ENCODE measurements at places on chromosomes 2 and 18.

- DNase-seq = no peak
Measured at GRCh38 chr18:1805521-1805920, 765.8 kb downstream of the METTL4 start.

DNA sequence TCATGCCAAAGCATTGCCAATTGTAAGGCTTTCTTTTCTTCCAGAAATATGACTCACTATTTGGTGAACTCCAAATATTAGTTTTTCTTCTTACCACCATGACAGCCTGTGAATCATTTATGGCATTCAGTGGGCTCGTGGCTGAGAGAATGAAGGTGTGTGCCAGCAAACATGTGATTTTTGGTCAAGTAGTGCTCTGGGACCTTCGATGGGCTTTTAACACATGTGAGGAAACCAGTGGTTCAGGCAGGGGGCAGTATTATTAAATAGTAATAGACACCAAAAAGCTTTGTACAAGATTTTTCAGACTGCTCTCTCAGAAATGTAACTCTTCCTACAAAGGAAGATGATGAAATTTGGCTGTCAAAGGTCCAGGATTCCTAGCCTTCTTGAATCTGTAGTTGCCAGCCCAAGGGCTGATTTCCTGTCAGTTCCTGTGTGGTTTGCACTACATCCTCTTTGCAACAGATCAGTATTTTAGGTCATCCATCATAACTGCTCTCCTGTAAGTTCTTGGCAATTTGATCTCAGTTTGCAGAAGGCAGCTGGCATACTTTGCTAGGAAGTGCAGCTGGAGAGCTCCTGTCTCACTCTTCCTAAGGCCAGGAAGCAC lies 64.3 kb downstream of the BABAM2 start:
- DNase-seq = no peak

- no peak for DNase-seq
Measured at GRCh38 chr2:44542520-44542919, 180.8 kb downstream of the CAMKMT start.

GRCh38 chr2:106825161-106825560 lies 60.8 kb downstream of the ST6GAL2 start:
- no peak for DNase-seq

DNA sequence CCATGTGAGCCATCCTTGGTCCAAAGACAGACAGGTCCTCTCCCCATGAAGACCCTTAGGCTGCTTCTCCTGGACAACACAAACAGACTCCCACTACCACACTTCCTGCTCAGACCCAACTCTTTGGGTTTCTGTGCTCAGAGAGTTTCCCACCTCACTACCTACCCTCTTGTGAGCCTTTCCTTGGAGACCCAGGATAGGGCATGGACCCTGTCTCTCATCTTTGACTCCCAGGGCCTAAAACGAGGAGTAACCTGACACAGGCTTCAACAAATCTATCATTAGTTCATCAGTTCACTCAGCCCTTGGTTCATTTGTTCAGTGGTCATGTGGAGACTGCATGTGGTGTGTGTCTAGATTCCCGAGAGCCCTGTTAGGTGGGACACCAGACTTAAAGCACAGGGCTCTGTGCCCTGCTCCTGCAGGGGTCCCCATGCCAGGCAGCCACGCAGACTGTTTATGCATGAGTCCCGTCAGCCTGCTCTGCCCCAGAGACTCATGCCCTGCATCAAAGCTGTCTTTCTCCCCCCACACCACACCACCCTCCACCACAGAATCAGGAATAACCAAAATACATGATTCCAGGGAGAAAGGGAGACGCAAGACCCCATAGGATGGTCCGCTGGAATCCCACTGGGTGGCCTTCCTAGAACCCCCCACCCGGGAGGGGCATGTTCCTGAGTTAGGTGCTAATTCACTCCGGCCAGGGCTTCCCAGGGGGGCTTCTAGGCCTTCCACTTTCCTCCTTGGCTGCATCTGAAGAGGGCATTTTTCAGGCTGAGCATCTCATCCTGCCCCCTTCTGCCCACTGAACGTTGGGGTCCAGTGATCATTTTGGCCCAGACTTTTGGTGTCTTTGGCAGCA lies 100.2 kb upstream of the TEX51 start:
- DNase-seq = no peak

DNA sequence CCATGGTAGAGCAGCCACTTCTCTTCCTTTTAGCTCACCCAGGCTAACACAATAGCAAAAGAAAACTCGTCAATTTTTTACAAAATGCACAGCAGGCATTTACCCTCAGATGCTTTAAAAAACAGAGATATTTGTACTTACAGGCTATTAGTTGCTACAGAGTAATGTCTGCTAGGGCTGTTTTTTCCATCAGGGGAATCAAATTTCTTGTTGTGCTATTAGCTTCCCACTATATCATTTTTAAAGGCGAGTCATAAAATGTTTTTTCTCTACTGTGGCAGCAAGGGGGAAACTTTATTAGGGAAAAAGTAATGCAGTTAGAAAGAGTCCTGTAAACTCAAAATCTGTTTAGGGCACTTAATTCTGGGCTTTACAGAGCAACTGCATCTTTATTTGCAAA lies 277.9 kb upstream of the THSD7B start:
- DNase-seq = no peak

DNA sequence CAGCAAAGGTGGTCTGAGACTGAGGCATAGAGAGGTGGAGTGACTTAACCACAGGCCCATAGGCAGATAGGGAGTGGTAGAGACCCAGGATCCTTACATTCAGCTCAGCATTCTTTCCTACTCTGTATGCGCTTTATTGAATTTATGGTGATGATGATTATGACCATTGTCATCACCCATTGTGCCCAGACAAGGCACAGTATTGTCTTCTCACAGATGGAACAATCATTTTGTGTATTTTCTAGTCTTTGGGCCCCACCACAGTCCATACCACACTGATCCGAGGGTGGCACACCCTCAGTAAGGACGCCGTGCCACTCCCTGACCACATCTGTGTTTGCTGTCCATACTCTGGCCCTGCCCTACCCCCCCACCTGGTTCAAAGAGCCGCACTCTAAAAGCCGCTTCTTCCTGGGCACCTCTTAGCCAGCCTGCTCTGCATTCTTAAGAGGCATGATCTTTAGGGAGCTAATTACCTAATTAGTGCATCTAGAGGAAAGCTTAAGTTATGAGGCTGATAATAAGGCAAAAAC lies 179.6 kb upstream of the SMAD2 start:
- DNase-seq = no peak

DNA sequence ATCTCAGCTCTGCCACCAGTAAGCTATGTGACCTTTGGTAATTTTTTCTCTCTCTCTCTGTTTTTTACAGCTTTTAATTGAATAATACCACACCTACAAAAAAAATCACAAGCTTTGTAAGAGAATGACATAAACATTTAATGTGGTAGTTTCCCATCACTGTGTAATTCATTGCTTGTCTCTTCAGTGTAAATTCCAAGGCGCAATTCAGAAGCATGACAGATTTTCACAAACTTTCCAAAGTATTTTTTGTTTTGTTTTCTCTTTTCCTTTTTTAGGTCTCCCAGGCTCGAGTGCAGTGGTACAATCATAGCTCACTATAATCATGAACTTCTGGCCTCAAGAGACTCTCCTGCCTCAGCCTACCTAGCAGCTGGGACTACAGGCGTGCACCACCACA lies 25.0 kb upstream of the PPM1B start:
- DNase-seq = no peak

DNA sequence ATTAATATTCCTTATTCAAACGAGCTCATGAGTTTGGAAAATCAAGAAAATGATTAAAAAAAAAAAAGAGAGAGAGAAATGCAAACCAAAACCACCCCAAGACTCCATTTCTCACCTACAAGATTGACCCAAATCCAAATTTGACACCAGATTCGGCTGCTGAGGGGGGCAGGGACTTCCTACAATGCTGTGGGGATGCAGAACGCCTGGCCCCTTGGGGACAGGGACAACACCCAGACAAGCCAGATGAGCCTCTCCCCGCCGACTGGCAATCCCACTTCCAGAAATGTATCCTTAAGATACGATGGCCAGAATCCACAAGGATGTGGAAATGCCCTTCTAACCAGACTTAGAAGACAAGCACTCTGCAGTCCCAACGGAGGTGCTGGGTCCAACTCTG lies 20.7 kb downstream of the BOK start:
- no peak for DNase-seq

DNA sequence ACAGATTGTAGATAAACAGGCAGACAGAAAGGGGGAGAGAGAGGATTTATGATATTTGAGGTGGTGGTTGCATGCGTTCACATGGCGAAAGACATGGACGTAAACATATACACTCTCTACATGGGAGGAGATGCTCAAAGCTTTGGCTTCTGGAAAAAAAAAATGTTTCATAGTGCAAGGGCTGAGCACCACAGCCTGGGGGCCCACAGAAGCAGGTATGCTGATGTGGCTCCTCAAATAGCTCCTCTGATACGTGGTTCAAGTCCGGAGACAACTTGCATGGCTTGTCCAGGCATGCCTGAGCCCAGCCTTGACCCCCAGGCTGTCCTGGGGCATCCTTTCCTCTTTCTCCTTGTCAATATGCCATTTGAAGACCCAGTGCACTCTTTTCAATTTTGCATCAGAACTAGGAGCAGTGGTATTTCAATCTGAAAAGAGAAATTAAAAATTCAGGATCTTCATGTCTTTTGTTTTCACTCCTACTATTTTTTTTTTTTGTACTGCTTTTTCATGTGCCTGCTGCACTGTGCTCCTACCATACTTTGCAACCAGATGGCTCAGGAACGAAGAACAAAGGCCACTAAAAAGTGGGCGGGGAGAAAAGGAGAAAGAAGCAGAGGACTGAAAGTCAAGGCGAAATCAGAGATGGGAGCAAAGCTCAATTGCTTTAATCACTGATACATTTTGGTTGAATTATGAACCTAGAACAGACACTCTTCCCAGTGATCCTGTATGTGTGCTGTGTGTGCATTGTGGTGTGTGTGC lies 495.7 kb upstream of the TCF4 start:
- no peak for DNase-seq

Measured in GM20000 (cell line).